ENCODE measurements at places on chromosomes 13 and 19.

- no peak for DNase-seq
Observed at GRCh38 chr19:8657869-8658268, 27.4 kb downstream of the NFILZ start.

DNA sequence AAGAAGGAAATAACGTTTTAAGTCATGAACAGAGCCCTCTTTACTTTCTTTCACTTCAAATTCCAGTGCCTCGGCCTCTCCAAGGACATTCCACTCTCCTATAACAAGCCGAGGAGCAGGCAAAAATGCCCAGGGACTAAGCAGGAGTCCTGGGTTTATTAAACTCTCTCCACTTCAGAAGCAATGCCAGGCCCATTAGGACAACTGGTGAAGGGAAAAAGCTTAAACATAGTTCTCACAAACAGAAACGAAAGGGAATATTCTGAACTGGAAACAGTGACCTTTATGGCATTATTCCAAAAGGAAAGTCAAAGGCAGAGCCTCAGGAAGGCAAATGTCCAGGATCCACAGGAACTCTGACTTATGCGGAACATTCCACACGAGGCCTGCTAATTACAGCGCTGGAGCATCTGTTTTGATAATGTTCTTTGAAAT, 30.9 kb upstream of the MED4 start:
- no peak for DNase-seq

DNA sequence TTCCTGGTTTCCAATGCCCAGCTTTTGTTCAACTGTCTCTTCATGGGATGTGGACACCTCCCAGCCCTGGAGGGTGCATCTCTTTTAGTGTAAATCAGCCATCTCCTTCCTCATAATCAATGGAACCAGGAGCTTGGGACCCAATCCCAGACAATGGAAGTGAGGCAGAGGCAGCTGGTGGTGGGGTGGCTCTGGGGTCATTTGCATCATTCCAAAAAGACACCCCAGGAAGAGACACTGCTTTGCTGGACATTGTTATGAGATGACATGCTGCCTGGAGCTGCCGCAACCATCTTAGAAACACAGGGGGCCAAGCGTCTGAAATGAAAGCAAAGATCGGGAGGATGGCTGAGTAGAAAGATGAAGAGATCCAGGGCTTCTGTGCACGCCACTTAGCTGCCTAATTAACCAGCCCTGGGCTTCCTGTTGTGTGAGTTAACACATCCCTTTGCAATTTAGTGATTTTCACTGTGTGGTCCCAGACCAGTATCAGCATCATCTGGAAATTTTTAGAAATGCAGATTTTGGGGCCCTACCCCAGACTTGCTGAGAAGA, 36.1 kb downstream of the IRS2 start:
- no peak for DNase-seq

DNA sequence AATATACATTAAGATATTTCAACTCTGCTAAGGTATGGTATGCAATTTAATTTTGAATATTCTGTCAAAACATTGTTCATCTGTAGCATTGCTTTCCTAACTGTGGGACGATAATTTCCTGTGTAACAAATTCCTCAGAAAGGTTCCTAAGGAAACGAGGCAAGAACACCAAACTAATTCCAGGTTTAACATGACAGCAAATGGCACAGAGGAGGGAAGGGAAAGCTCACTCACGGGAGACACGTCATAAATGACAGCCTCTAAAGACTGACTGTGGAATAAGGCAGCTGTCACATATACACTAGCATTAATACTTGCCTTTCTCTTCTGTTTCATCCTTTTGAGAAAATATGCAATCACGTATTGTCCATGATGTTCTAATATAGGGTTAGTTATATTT, 380.6 kb downstream of the LIG4 start:
- no peak for DNase-seq

DNA sequence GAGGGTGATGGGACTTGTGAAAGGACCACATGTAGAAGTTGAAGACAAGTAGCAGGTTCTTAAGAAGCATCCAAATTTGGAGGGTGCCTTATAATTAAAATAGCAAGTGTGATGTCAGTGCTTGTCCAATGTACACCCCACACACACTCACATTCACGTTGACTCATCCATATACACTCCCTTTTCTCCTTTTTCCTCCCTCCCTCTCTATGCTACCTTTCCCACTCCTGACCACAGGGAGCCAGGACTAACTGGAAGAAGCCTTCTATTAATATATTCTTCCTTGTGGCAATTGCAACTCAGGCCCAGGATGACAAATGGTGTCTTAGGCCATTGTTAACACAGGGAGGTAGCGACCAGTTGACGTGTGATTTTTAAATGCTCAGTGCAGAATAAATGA, 16.3 kb upstream of the GPR183 start:
- no peak for DNase-seq

DNA sequence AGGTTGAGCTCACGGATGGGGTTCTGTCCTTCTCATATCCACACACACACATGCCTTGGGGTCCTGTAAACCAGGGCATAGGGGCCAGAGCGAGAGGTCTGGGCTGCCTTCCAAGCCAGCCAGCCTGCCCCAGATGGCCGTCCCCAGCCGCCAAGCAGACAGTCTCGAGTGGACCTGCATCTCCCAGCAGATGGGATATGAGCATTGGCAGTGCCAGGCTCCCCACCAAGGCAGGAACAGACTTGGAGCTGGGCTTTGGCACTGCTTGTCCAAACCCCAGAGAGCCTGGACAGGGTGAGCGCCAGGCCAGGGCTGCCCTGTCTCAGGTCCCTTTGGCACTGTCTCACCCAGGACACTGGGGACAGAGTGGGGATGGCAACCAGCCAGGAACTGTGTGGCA, 130.4 kb downstream of the DPF1 start:
- no peak for DNase-seq

GRCh38 chr19:40320558-40320935, 27.6 kb downstream of the C19orf47 start:
- DNase-seq: no peak

DNA sequence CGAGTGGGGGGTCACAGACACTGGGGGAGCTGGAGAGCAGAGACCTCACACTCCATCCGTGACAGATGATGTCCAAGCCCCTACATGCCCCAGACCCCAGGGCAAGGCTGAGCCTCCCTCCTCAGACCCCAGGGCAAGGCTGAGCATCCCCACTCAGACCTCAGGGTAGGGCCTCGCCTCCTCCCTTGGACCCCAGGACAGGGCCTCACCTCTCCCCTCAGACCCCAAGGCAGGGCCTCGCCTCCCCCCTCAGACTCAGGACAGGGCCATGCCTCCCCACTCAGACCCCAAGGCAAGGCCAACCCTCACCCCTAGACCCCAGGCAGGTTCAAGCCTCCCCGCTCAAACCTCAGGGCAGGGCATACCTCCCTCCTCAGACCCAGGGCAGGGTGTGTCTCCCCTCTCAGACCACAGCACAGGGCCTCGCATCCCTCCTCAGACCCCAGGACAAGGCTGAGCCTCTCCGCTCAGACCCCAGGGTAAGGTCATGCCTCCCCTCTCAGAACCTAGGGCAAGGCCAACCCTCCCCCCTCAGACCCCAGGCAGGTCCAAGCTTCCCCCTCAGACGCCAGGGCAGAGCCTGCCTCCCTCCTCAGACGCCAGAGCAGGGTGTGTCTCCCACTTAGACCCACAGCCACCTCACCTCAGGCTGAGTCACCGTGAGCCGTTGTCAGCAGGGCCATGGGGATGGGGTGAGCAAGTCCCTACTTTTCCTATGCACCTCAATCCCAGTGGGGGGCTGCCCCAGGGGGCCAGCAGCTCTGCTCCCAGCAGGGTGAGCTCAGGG, 1.7 kb upstream of the S1PR4 start:
- DNase-seq: peak; percentile 45

DNA sequence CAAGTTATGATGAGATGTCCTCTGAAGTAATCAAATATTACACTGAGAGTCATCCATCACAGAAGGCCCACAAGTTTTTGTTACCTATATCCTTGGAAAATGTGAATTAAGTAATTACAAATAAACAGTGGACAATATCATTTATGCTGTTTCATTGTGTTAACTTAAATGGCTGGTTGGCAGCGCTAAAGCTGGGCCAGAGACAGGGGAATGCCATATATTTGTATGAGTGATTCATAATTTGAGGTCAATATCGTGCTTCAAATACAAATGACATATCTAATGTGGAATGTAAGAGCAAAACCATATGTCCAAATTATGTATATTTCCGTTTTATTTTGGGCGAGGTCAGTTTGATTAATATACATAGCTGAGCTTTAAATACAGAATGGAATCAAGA, 1556.2 kb downstream of the SLITRK5 start:
- DNase-seq: no peak

DNA sequence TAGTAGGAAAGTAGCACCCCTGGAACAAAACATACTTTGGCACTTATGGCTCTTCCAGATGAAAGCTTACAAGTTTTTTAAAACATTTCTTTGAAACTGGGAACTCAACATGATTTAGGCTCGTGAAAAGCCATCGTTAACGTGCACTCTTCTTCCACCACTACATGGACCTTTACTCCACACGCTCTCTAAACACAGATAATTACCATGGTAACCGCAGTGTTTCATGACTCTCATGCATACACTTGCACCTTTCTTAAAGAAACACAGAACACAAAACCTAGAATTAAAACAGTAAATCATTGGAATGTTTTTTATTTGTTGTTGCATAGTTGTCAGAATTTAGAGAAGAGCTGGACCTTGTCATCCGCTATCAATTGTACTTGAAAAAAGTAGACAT, 154.3 kb downstream of the FGF9 start:
- no peak for DNase-seq

GRCh38 chr19:39401549-39402345, 4.9 kb upstream of the ZFP36 start:
- no peak for DNase-seq

DNA sequence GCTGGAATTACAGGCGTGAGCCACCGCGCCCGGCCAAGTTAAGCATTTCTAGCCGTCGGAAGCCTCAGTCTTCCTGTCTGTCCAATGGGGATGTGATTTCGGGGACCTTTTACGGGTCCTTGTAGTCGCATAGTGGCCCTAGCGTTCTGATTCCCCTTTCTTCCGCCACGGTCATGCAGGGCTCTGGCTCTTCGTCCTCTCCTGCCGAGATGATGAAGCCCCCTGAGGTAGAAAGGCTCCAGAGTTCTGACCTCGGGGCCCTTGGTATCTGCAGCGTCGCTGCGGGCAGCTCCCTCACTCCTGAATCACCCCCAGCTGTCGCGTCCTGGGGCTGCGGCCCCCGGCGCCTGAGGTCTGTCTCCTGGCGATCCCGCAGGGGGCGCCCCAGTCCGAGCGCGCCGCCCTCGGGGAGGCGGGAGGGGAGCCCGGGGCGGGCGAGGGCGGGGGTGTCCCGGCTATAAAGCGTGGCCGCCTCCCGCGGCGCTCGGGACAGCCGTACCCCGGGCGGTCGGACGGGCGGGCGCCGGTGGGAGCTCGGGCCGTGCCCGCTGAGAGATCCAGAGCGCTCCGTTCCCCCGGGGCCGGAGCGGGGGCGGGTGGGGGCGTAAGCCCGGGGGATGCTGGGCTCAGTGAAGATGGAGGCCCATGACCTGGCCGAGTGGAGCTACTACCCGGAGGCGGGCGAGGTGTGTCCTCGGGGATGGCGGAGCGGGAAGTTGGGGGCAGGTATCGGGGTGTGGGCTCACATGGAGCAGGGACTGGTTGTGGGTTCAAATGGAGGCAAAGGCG, at the start of gene FOXA3:
TSS of gene FOXA3 (plus strand) at position 487 of the 789 bp plus-strand sequence. CDS start at position 618, 131 bp downstream.
- peak; percentile 79 for DNase-seq

GRCh38 chr13:113506025-113506685, 15.6 kb upstream of the DCUN1D2 start:
- no peak for DNase-seq

GRCh38 chr19:42066075-42066754, 3.8 kb downstream of the GRIK5 start:
- no peak for DNase-seq

All from ecto neural progenitor cell (in vitro differentiated cells).